ENCODE measurements at places on chromosomes 12 and 14. TPM values are rescaled to one million over a fixed set of nuclear protein-coding genes. Genes with fewer than 3 reads are reported as not detected.

The ZFHX2 gene
- 2.5 TPM for total RNA-seq

The DPPA3 gene
- not detected for total RNA-seq

The BAG5 gene
- 28.2 TPM for total RNA-seq

The CDH24 gene
- total RNA-seq = 1.4 TPM

The GALNT9 gene
- not detected for total RNA-seq

The ARG2 gene
- 19.2 TPM for total RNA-seq

The TMPRSS12 gene
- not detected for total RNA-seq

The FOXN4 gene
- not detected for total RNA-seq

The CEP290 gene
- total RNA-seq = 16.0 TPM

The CEBPE gene
- not detected for total RNA-seq

The PTPRB gene
- not detected for total RNA-seq

The ANO4 gene
- total RNA-seq = not detected

DNA sequence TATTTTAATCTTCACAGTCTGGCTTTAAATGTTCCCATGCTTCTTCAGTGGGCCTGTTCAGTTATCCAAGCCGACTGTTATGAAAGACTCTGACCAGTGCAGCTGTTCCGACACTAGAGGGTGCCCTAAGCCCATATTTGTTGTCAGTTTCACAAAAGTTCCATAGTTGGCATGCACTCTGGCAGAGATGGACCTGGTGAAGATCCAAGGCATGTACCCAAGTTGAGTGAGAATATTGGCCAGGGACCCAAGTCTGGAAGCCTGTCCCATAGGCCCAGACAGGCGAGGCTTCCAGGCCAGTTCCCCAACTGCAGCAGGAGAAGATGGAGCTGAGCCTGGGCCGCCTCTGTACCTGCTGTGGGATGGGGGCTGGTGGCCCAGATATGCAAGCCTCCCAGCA is 27.4 kb upstream of the GUCY2C start:
- peak; percentile 22 for DNase-seq

DNA sequence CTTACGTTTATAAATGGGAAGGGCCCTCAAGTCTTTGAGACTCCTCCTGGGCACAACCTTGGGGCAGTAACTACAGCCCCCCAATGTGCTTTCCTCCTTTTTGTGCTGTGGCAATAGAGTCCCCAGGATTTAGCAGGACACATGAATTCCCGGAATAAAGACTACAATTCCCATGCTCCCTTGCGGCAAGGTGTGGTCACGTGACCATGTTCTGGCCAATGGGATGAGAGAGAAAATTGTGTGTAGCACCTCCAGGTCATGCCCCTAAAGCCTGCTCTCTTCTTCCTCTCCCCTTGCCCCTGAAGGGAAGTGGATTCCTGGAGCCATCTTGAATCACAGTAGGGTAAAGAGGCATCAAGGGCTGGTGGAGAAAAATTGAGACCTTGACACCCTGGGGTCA is 295.1 kb upstream of the SFSWAP start:
- no peak for DNase-seq

DNA sequence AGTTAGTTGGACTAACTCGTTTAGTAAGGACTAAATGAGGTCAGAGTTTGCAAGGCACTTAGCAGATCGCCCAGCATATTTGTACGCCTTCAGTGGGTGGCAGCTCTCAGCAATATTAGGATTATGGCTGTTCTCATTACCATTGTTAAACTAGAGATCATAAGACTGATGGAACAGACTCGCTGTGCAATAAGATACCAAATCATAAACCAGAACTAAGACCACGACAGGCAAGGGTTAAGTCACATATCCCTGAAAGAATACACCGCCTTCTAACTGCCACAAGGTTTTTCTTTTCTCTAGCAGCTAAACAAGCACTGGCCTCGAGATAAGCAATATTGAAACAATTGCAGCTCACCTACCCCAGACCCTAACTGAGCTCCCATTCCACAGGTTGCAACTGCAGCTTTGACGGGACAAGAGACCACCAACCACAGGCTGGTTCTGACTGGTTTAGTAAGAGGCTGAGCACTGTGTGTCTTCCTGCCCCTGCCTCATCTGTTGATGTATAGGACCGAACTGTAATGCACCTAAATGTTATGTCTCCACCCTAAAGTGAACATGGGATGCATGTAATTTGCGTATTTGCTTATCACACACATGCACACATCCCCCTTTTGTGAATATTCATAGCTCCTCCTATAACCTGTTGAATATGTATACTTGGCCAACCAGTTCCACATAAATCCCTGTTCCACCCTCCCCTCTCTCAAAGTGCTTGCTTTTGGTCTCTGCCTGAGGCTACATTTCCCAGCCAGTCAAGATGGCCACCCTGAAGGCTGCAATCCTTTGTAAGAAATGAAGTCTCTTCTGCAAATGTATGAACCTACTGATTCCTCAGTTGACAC is 153.2 kb downstream of the CALM1 start:
- no peak for DNase-seq

GRCh38 chr14:74616996-74617700 is 5.1 kb upstream of the LTBP2 start:
- no peak for DNase-seq

- no peak for DNase-seq
Measured at GRCh38 chr14:32694795-32695449, 243.8 kb upstream of the NPAS3 start.

GRCh38 chr14:55303125-55303499 is 31.9 kb downstream of the FBXO34 start:
- DNase-seq = no peak

GRCh38 chr14:95943699-95944098 is 67.1 kb downstream of the TUNAR start:
- no peak for DNase-seq

- no peak for DNase-seq
Measured at GRCh38 chr12:92065639-92066038, 80.0 kb downstream of the BTG1 start.

GRCh38 chr14:69580009-69580577 is 5.4 kb upstream of the CCDC177 start:
- no peak for DNase-seq

DNA sequence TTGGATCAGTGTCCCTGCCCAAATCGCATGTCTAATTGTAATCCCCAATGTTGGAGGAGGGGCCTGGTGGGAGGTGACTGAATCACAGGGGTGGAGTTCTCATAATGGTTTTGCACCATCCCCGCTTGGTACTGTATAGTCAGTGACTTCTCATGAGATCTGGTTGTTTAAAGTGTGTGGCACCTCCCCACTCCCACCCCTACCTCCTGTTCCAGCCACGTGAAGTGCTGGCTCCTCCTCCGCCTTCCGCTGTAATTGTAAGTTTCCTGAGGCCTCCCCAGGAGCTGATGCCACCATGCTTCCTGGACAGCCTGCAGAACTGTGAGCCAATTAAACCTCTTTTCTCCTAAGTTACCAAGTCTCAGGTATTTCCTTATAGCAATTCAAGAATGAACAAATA is 67.2 kb downstream of the FERMT2 start:
- no peak for DNase-seq

GRCh38 chr12:17992002-17992656 is 97.9 kb downstream of the RERGL start:
- no peak for DNase-seq

DNA sequence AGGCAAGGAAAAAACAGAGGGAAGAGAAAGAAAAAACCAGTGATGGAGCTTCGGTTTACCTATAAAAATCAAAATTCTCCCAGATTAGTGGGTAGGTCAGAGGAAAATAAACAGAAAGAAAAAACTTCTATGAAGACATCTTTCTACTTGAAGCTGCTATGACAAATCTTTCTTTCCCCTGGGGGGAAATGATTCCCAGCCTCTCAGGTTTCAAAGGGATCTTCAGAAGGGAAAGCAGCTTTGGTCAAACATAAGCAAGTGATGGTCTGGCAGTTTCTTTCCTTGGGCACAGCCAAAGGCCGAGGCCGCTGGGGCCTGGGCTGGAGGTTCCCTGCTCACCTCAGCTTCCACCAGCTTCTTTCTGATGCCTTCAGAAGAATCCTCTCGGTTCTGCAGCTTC is 104.5 kb downstream of the PRKAB1 start:
- DNase-seq = no peak

GRCh38 chr14:104656014-104656714 is 33.3 kb upstream of the INF2 start:
- no peak for DNase-seq

DNA sequence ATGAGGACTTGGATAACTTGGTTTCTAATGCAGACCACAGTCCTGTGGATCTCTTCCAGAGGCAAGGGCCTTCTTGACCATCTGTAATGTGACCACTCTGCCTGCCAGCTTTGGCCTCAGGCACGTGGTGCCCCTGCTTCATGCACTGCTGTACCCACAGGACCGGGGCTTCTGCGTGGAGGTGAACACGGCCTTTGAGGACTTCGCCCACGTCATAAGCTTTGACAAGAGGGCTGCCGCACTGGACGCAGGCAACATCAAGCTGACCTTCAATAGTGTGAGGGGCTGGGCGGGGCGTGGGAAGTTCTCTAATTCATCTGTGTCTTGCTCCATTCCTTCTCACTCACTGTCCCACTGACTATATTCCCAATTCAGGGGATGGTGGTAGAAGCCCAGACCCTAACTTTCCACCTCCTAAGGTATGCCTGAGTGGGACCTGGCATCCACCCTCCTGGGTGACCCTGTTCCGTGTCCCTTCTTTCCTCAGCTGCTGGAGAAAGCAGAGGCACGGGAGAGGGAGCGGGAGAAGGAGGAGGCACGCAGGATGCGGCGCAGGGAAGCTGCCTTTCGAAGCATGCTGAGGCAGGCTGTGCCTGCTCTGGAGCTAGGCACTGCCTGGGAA is 18.5 kb downstream of the PRPF40B start:
- no peak for DNase-seq

GRCh38 chr12:19546027-19546426 is 106.7 kb downstream of the AEBP2 start:
- no peak for DNase-seq

DNA sequence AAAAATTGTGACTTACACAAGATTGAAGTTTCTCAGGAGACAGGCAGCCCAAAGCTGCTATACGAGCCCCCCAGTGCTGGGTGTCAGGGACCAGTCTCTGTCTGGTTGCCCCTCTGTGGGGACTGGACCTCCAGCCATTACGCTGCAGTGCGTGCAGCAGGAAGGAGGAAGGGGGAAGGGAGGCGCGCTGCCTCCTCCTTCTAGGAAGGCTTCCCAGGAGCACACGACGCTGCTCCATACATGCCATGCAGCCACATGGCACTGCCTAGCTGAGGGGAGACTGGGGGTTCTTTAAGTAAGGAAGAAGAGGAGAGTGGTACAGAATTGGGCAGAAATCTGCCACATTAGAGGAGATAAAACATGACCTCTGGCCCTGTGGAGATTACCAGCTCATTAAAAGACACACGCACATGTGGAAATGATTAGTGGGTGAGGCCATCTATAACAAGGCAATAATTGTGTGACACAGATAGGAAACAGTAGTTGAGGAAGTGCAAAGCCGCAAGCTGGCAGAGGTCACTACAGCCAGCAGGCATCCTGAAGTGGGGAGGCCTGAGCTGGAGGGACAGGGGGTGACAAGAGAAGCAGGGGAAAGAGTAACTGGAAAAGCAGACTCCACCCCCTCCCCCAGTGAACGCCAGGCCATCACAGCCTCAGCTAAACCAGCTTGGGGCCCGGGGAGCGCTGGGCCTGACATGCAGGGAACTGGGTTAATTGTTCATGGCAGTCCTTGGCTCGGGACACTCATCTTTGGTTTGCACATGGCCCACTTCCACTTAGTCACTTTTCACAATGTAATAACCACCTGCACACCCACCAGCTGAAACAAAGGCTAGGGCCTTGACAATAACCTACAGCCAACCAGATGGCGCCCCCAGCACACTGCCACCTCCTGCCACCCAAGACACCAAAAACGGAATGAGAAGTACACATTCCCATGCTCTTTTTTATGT is 39.6 kb downstream of the CCDC88C start:
- no peak for DNase-seq

GRCh38 chr12:86174188-86174587 is 82.0 kb downstream of the MGAT4C start:
- DNase-seq = no peak

DNA sequence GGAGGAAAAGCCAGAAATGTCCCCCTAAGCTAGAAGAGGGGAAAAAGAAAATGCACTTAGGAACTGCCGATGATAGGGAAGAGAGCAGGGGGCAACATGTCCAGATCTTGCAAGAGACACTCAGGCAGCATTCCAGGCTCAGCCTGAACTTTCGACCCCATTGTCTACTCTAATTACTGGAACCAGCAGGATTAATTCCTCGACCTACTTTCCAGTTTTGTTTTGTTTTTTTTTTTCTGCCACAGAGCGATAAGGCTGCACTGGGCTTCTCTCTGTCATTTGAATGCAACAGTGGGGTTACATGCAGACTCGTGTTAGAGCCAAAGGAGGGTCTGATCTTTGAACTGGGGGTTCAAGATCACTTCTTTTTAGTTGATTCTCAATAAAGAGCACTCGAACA is 68.7 kb upstream of the MED13L start:
- no peak for DNase-seq

DNA sequence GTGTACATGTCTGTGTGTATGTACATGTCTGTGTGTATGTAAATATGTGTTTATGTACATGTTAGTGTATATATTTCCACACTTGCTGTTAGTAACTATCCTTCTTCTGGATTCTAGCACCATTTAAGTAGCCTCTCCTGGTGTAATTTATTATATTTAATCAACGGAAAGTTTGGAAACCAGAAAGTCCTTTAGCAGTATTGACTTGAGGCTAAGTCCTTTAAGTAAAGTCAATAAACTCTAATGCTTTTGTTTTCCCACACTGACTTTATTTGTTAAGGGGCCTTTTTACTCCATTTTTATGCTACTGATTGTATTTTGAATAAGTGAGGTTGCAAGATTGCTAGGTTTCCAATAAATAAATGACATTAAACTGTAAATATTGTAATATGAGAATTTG is 876.4 kb upstream of the SEL1L start:
- DNase-seq = no peak

Measured in activated T-helper 2 cell treated with anti-CD3 and anti-CD28 coated beads, Interferon-gamma antibody, Interleukin-2, Interleukin-4, amounts not matched to agents 10 μg/mL and 5 μg/mL and 100 μg/mL, durations not matched to agents 14 hours and 24 hours and 36 hours (primary cell).